ENCODE measurements at places on chromosomes 16 and 17.

- DNase-seq: no peak
Measured at GRCh38 chr16:22855231-22855630, 41.3 kb downstream of the HS3ST2 start.

DNA sequence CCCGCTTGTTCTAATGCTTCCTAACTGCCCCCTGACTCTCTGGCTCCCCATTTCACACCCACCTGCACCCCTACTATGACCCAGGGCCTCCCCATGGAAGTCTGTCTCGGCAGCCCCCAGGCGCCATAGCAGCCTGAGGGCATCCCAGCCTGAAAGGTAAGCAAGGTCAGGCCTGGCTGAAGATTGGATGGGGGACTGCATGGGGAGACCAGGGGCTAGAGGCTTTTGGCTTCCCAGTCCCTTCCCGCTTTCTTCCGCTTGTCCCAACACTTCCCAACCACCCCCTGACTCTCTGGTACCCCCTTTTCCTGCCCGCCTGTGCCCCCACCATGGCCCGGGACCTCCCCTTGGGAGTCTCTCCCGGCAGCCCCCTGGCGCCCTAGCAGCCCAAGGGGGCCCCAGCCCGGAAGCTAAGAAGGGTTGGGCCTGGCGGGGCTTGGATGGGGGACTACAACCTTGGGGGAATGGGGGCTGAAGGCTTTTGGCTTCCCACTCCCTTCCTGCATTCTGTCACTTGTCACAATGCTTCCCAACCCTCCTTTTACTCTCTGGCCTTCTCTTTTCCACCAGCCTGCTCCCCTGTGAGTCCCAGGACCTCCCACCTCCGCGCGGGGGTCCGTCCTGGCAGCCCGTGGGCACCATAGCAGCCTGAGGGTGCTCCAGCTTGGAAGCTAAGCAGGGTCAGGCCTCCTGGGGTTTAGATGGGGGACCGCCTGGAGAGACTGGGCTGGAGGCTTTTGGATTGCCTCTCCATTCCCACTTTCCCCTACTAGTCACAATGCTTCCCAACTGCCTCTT is 2288.4 kb downstream of the TP53TG3F start:
- DNase-seq: no peak

DNA sequence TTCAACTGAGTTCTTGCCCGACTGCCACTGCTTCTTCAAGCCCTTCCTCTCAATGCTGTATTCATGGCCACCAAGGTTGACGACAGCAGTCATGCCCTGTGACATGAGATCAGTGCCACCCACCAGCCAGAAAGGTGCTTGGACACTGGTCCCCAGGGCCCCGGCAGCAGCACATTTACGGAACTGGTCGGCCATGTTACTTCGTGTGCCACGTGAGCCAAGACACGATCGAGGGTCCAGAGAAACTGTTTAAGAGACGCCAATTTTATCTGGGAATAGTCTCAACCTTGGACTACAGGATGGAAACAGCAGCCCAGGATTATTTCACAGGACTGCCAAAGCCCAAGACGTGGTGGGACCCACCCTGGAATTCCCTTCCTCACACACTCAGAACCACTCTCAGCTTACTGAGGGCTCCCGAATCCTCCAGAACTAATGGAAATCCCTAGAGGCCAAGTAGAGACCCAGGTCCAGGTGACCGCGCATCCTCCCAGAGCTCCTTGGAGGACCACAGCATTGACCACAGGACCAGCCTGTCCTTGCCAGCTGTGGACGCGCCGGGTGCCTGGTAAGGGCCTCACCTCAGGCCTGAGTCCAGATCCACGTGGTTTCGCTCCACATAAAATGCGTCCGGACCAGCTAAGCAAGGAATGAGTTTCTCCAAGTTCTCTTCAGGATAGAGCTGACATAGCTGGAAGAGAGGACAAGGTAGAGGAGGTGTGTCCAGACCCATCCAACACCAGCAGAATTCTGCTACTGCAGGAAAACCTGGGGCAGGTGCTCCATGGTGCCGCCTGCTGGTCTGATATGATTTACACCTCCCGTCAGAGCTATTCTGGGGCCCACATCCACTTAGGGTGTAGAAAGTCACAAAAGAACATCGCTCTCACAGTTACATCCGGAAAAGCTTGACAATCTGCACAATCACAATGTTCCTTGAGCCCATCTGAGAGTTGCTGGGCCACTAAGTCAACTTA is 28.2 kb downstream of the MAP1LC3B start:
- no peak for DNase-seq

DNA sequence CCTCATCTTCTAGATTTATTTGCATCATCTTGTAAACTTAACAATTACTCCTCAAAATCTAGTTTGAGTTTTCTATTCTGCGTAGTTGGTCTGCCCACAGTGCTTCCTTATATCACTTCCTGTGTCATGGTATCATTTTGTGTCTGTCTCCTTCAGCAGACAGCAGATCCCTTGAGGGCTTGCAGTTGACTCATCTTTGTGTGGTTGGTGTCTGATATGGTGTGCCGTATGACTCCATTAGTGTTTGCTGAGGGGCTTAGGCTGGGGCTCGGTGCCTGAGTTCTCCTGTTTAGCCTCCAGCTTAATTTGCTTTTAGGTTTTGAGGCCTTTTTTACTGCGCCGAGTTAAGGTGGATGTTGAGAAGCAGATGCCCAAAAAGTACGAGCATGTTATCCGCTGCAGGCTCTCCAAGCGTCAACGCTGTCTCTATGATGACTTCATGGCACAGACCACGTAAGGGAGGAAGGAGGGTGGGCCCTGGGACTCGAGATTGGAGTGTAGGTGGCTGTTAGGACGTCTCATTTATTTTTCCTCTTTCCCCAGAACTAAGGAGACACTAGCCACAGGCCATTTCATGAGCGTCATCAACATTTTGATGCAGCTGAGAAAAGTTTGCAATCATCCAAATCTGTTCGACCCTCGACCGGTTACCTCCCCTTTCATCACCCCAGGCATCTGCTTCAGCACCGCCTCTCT is 16.9 kb downstream of the SRCAP start:
- no peak for DNase-seq

- peak; percentile 63 for DNase-seq
Measured at GRCh38 chr16:117379-118365, 20.8 kb downstream of the NPRL3 start.

Data from T-helper 1 cell (primary cell).